ENCODE measurements at places on chromosomes 5 and 9.

GRCh38 chr5:116378007-116378776 lies 196.4 kb downstream of the SEMA6A start:
- DNase-seq, result no peak

DNA sequence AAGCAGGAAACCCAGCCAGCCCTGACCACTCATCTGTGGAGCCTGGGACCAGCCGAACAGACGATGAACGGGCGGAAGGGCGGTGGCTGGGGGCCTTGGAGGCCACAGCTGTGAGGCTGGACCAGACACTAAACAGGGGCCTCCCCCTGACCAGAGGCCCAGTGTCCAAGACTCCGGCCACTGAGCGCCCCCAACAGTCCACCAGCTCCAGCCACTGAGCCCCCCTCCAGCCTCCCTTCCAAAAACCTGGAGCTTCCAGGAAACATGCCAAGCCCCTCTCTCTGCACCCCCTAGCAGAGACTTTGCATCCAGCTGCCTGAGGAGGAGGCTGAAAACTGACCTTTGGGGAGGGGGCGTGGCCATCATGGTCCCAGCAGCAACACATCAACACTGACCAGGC lies 23.2 kb downstream of the CNTFR start:
- DNase-seq, result no peak

DNA sequence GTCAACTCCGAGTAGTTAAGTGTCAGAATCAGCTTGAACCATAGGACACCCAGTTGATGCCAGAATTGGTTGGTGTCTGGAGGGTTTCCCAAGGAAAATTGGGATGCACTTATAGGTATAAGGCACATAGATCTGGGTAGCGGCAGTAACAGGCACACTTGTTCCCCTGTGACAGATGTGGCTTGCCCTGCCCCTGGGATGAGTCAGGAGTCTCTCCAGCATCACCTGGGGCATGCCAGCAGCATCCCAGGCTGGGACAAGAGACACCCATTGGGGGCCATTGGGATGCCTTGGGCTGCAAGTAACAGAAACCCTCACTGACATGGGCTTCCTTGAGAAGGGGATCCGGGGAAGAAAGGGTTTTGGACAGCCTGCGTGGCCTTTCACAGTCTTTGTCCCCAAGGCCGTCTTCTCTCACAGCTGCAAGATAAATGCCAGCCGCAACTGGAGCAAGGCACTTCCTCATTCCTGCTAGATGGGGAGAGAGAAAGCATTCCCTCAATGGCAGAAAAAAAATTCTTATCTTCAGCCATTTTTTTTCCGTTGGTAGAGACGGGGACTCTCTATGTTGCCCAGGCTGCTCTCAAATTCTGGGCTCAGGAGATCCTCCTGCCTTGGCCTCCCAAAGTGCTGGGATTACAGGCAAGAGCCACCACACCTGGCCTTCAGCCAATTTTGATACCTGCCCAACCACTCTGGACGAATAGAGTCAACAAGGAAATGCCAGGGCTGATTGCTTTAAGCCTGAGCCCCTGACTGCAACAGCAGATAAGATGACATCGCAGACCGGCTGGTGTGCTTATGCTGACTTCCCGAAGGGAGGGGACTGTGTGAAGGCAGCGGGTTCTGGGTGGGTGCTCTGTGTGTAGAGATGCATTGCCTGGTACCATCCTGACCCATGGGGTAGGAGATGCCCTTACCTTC lies 13.3 kb upstream of the RNF130 start:
- DNase-seq, result no peak

GRCh38 chr5:128434993-128435392 lies 103.1 kb downstream of the FBN2 start:
- no peak for DNase-seq

DNA sequence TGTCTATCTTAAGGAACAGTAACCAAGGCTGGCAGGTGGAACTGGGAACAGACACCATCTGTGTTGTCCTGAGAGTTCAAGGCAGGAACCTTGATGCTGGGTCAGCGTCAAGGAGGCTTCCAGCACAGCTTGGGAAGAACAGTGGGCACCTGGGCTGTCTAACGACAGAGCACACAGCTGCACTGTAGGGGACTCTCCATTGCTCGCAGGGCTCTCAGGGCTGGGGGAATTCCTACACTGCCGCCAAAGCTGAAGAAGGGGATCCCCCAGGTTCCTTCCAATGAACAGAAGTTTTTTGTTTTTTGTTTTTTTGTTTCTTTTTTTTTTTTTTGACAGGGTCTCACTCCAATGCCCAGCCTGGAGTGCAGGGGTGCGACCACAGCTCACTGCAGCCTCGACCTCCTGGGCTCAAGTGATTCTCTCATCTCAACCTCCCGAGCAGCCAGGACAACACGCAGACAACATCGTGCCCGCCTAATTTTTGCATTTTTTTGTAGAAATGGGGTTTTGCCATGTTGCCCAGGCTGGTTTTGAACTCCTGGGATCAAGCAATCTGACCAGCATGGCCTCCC lies 81.9 kb downstream of the PTPN3 start:
- DNase-seq, result no peak

- no peak for DNase-seq
Observed at GRCh38 chr5:135263022-135263668, 135.9 kb downstream of the MACROH2A1 start.

DNA sequence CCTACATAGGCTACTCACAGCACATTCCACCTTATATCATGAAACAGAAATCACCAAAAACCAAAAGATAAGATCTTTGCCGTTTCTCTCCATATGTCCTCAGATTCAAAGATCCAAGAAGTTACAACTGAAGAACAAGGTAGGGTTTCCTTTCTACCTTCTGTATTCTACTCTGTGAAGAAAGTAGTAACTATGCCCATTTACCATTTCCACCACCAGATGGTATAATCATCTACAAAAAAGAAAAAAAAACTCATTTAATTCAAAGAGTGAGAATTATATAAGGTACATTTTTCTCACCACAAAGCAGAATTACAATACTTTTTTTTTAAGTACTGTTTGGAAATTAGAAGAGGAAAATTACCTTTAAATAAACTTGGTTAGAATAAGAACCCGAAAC lies 172.6 kb upstream of the PTGER4 start:
- DNase-seq, result no peak

GRCh38 chr5:20605732-20606525 lies 617.9 kb upstream of the CDH18 start:
- DNase-seq, result no peak

DNA sequence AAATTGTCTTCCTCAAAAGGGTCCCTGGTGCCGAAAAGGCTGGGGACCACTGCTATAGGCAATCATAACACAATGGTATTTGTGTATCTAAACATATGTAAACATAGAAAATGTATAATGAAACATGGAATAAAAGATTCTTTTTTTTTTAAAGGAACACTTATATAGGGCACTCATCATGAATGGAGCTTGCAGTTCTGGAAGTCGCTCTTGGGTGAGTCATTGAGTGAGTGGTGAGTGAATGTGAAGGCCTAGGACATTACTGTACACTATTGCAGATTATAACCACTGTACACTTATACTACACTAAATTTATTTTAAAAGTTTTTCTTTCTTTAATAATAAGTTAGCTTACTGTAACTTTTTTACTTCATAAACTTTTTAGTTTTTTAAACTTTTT lies 176.4 kb downstream of the ARRDC3 start:
- DNase-seq, result no peak

GRCh38 chr9:74795803-74796202 lies 91.9 kb downstream of the TRPM6 start:
- no peak for DNase-seq

DNA sequence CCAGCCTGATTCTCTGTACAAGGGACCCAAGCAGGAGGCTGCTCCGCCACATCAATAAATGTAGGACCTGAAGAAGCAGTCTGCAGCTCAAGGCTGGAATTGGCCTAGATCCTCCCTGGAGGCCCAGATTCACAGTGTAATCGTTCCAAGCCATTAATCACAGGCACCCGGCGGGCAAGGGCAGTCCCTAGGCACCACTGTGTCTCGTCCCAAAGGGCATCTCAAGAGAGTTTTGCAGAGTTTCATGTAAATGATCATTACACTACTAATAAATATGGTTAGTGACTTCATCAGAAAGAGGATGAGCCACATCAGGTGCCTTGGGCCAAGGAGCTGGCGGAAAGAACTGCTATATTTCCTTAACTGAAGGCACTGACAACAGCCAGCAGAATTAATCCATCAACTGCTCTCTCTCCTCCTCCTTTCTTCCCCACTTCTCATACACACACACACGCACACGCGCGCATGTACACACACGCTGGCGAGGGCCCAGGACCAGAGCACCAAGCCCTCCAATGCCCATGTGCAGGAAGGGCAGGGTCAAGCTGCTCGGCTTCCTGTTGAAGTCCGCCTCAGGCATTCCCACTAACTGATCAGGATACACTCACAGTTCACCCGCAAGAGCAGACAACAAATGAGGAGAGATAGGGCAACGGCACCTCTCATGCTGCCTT lies 33.9 kb downstream of the GNAQ start:
- DNase-seq, result no peak

GRCh38 chr9:14096258-14096922 lies 217.6 kb downstream of the NFIB start:
- no peak for DNase-seq

DNA sequence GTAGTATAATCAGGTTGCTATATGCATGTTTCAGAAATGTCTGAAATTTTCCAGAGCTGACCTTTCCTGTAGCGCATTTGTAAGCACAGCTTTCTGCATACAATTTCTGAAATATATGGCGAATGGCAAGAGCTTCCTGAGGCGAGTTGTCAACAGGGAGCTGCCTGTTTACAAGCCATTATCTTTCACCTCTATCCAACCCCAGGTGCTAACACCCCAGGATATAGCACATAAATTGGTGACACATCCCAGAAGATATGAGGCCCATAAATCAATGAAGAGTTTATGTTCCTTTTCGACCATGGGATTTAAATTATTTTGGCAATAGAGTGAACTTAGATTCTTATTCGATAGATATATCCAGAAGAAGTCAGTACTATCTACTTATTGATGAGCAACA lies 379.8 kb downstream of the KDM4C start:
- no peak for DNase-seq
